ENCODE measurements at places on chromosomes 7 and 10.

DNA sequence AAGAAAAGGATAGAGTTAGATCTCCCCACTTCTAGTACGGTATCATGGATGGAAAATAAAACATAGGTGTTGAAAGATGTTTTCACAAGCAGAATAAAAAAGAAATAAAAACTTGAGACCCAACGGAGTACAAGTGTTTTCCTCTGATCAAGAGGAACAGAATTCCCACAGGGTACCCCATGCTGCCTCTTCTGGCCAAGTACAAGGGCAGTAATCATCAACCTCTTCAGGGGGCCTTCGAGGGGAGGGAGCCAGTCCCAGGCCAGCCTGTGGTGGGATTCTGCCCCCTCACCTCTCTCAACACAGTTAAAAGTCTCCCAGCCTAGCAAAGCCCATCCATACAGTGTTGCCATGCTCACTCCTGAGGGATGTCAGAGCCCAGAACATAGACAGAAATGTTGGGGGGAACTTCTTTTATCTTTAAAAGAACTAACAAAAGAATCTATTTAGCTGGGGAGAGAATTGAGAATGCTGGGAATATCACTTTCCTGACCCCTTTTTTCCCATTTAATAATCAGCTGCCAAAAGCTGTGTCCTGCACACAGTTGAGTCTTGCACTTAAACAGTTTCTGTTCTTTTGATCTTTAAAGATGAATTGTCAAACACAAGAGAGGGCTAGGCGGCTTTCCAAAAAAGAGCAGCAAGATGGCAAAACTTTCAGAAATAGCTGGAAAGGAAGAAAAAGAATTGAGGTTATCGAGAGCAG, 101.7 kb downstream of the PTN start:
- H3K36me3 ChIP-seq: no peaks in the 10 kb centered on the region
- no peak overlapping the region for H3K27ac ChIP-seq
- no peaks in the 10 kb centered on the region for H3K27me3 ChIP-seq
- H3K4me3 ChIP-seq: no peak overlapping the region

GRCh38 chr7:18289788-18290187, 205.8 kb upstream of the HDAC9 start:
- peak; percentile 43 for DNase-seq
- H3K36me3 ChIP-seq: no peaks in the 10 kb centered on the region
- no peak overlapping the region for H3K4me3 ChIP-seq

- no peak overlapping the region for H3K4me3 ChIP-seq
- no peaks in the 10 kb centered on the region for H3K27me3 ChIP-seq
- no peak for DNase-seq
- peaks cover 6% of the 10 kb centered on the region for H3K36me3 ChIP-seq
Observed at GRCh38 chr7:103140685-103141084, 8.2 kb downstream of the NAPEPLD start.

GRCh38 chr10:126013489-126014281, 117.3 kb downstream of the FANK1 start:
- no peak overlapping the region for H3K4me3 ChIP-seq
- no peaks in the 10 kb centered on the region for H3K36me3 ChIP-seq
- H3K27ac ChIP-seq: no peak overlapping the region
- DNase-seq: no peak
- H3K4me1 ChIP-seq: peaks cover 3% of the 10 kb centered on the region

DNA sequence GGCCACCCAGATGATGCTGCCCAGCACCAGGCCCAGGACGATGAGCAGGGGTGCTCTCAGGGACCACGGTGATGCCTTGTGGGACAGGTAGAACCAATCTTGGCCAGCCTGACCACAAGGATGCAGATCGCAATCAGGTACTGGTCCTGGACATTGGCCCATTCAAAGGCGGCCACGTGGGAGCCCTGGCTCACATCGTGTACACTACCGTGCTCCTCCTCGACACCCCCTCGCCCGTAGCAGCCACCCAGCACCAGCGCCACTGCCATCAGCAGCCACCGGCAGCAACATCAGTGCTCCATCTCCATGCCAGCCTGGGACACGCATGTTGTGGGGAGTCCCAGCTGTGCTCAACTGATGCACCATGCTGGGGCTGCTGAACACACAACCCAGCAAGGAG, 39.0 kb downstream of the AGAP6 start:
- DNase-seq: no peak
- H3K4me1 ChIP-seq: no peaks in the 10 kb centered on the region
- no peaks in the 10 kb centered on the region for H3K36me3 ChIP-seq
- peaks cover 31% of the 10 kb centered on the region for H3K27me3 ChIP-seq
- no peak overlapping the region for H3K4me3 ChIP-seq
- no peak overlapping the region for H3K27ac ChIP-seq

- no peaks in the 10 kb centered on the region for H3K4me1 ChIP-seq
- peak; percentile 53 for DNase-seq
- H3K36me3 ChIP-seq: no peaks in the 10 kb centered on the region
- H3K27ac ChIP-seq: no peak overlapping the region
- no peaks in the 10 kb centered on the region for H3K27me3 ChIP-seq
- no peak overlapping the region for H3K4me3 ChIP-seq
Observed at GRCh38 chr7:107147464-107148393, 21.1 kb upstream of the HBP1 start.

- H3K36me3 ChIP-seq: no peaks in the 10 kb centered on the region
- no peak overlapping the region for H3K4me3 ChIP-seq
- H3K27me3 ChIP-seq: no peaks in the 10 kb centered on the region
- no peak for DNase-seq
- H3K27ac ChIP-seq: no peak overlapping the region
Observed at GRCh38 chr10:105413997-105414396, 772.9 kb downstream of the SORCS3 start.

- H3K27me3 ChIP-seq: no peaks in the 10 kb centered on the region
- peak; percentile 21 for DNase-seq
- H3K27ac ChIP-seq: no peak overlapping the region
- H3K4me1 ChIP-seq: no peaks in the 10 kb centered on the region
- H3K36me3 ChIP-seq: no peaks in the 10 kb centered on the region
- no peak overlapping the region for H3K4me3 ChIP-seq
Observed at GRCh38 chr10:51656503-51656902, 42.9 kb downstream of the CSTF2T start.

- no peak overlapping the region for H3K27ac ChIP-seq
- H3K4me1 ChIP-seq: no peaks in the 10 kb centered on the region
- H3K4me3 ChIP-seq: no peak overlapping the region
- DNase-seq: peak; percentile 87
- H3K36me3 ChIP-seq: no peaks in the 10 kb centered on the region
Observed at GRCh38 chr7:2709553-2710285, 21.7 kb downstream of the AMZ1 start.

DNA sequence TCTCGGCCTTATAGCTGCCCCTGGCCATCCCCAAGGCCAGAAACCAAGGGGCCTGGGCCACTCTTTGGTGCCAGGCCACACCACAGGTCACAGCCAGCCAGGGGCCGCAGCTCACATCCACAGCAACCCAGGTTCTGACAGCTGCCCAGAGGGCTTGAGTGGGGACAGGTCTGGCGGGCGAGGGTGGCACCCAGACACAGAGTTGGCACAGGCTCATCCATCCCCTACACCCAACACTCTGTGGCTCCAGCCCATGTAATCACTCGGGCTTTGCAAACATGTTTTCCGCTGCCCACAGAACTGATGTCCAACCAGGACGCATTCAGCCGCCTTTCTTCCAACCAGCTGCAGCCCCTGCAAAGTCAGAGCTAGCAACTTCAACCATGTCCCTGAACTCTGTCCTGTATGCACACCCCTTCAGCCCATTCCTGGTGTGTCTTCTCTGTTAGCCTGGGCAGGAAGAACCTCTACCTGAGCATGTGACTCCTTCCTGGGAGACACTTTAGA, 57.7 kb upstream of the PPP2R2D start:
- no peak overlapping the region for H3K27ac ChIP-seq
- no peaks in the 10 kb centered on the region for H3K4me1 ChIP-seq
- H3K36me3 ChIP-seq: no peaks in the 10 kb centered on the region
- no peak overlapping the region for H3K4me3 ChIP-seq
- H3K27me3 ChIP-seq: no peaks in the 10 kb centered on the region

- H3K36me3 ChIP-seq: no peaks in the 10 kb centered on the region
- no peak for DNase-seq
- no peak overlapping the region for H3K27ac ChIP-seq
Observed at GRCh38 chr10:133140417-133141143, 19.4 kb upstream of the KNDC1 start.

- no peak overlapping the region for H3K27ac ChIP-seq
- H3K4me3 ChIP-seq: no peak overlapping the region
- no peaks in the 10 kb centered on the region for H3K4me1 ChIP-seq
- no peaks in the 10 kb centered on the region for H3K36me3 ChIP-seq
Observed at GRCh38 chr7:141263508-141263907, 189.6 kb downstream of the TMEM178B start.

DNA sequence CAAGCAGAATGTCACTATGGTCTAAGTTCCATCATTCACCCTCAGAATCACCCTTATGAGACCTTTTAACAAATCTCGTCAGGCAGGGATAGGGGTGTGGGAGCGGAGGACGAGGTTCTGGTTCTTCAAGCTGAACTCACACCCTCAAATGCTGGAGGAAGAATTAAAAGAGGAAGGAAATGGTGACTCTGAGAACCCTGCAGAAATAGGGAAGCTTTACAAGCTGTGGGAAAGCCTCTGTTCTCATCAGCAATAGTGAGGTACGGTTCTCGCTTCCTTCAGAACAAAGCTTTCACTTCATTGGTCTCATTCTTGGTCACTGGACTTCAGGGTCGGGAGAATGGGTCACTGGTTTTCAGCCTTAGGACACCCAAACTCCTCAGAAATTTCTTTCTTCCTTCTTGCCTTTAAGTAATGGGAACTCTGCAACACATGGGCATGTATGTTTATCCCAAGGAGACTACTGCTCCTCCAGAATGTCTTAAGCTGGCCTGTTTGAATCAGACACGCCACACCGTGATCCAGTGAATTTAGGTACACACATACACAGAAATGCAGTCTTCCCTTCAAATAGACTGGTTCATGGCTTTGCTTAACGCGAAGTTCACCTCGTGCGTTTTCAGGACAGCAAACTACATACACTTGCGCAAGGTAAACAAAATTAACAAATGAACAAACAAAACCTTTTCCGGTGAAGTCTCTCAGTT, 226.0 kb downstream of the SFMBT2 start:
- H3K36me3 ChIP-seq: peaks cover 17% of the 10 kb centered on the region
- H3K4me3 ChIP-seq: no peak overlapping the region
- DNase-seq: peak; percentile 90
- H3K27me3 ChIP-seq: no peaks in the 10 kb centered on the region
- H3K27ac ChIP-seq: no peak overlapping the region

GRCh38 chr7:2837496-2837895, 6.6 kb downstream of the GNA12 start:
- peaks cover 38% of the 10 kb centered on the region for H3K4me1 ChIP-seq
- no peaks in the 10 kb centered on the region for H3K27me3 ChIP-seq
- peaks cover 13% of the 10 kb centered on the region for H3K36me3 ChIP-seq
- H3K27ac ChIP-seq: no peak overlapping the region
- no peak overlapping the region for H3K4me3 ChIP-seq

- no peak overlapping the region for H3K4me3 ChIP-seq
- no peaks in the 10 kb centered on the region for H3K27me3 ChIP-seq
- no peaks in the 10 kb centered on the region for H3K4me1 ChIP-seq
- H3K36me3 ChIP-seq: no peaks in the 10 kb centered on the region
- no peak for DNase-seq
- H3K27ac ChIP-seq: no peak overlapping the region
Observed at GRCh38 chr10:93245779-93246178, 172.1 kb downstream of the CYP26A1 start.

- no peak overlapping the region for H3K4me3 ChIP-seq
- H3K27me3 ChIP-seq: no peaks in the 10 kb centered on the region
- H3K4me1 ChIP-seq: no peaks in the 10 kb centered on the region
- H3K36me3 ChIP-seq: no peaks in the 10 kb centered on the region
- DNase-seq: no peak
Observed at GRCh38 chr10:116126239-116126638, 146.8 kb downstream of the GFRA1 start.

DNA sequence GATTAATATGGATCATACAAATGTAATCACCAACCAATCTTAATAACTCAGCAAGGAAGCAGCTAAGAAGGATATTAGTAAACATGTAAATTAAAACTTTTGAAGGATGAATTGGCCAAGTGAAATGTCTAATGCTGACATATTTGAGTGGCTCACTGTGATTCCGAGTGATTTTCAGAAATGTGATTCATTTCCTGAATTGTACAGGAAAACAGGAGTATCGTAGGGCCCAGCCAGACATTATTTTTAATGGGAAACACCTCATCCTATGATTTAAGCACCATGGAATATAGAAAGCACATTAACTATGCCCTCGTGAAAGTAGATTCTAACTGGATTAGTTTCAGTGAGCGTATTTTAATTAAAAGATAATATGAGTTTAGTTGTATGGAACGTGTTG, 82.3 kb downstream of the LHFPL3 start:
- H3K27me3 ChIP-seq: no peaks in the 10 kb centered on the region
- no peaks in the 10 kb centered on the region for H3K36me3 ChIP-seq
- no peaks in the 10 kb centered on the region for H3K4me1 ChIP-seq
- no peak overlapping the region for H3K4me3 ChIP-seq
- no peak for DNase-seq
- H3K27ac ChIP-seq: no peak overlapping the region

GRCh38 chr10:6416892-6417512, 163.1 kb downstream of the PRKCQ start:
- no peak overlapping the region for H3K4me3 ChIP-seq
- no peaks in the 10 kb centered on the region for H3K4me1 ChIP-seq
- H3K27ac ChIP-seq: no peak overlapping the region
- H3K36me3 ChIP-seq: no peaks in the 10 kb centered on the region
- no peaks in the 10 kb centered on the region for H3K27me3 ChIP-seq
- DNase-seq: peak; percentile 59

GRCh38 chr7:17986851-17987250, 40.8 kb downstream of the PRPS1L1 start:
- H3K27me3 ChIP-seq: no peaks in the 10 kb centered on the region
- H3K4me1 ChIP-seq: no peaks in the 10 kb centered on the region
- no peak overlapping the region for H3K27ac ChIP-seq
- DNase-seq: no peak

- H3K27ac ChIP-seq: no peak overlapping the region
- no peaks in the 10 kb centered on the region for H3K4me1 ChIP-seq
- no peaks in the 10 kb centered on the region for H3K36me3 ChIP-seq
- H3K4me3 ChIP-seq: no peak overlapping the region
- DNase-seq: no peak
Observed at GRCh38 chr7:20561908-20562307, 53.6 kb upstream of the ABCB5 start.

- H3K36me3 ChIP-seq: no peaks in the 10 kb centered on the region
- DNase-seq: no peak
- no peaks in the 10 kb centered on the region for H3K27me3 ChIP-seq
- H3K4me3 ChIP-seq: no peak overlapping the region
Observed at GRCh38 chr7:25055520-25056220, 69.4 kb downstream of the CYCS start.

DNA sequence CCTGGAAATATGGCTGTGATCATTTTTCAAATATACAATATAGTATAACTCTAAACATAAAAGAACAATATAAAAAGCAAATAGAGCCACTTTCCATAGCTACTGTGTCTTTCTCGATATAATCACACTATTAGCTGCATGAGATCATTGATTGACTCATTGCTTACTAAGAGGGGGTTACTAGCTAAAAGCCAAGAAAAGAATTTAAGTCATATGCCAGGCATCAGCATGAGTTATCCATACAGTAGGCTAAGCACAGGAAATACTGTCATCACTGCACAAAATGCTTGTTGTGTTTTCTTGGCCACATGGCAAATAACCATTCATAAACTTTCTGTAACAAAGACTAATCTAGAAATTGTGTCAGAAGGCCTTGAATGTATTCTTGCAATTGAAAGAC, 18.8 kb upstream of the ABCB5 start:
- no peak for DNase-seq
- H3K4me1 ChIP-seq: peaks cover 14% of the 10 kb centered on the region
- no peaks in the 10 kb centered on the region for H3K36me3 ChIP-seq
- H3K27ac ChIP-seq: no peak overlapping the region
- H3K4me3 ChIP-seq: no peak overlapping the region
